NCI-H187 (cell line): ENCODE measurements at places on chromosomes 13 and 19.

DNA sequence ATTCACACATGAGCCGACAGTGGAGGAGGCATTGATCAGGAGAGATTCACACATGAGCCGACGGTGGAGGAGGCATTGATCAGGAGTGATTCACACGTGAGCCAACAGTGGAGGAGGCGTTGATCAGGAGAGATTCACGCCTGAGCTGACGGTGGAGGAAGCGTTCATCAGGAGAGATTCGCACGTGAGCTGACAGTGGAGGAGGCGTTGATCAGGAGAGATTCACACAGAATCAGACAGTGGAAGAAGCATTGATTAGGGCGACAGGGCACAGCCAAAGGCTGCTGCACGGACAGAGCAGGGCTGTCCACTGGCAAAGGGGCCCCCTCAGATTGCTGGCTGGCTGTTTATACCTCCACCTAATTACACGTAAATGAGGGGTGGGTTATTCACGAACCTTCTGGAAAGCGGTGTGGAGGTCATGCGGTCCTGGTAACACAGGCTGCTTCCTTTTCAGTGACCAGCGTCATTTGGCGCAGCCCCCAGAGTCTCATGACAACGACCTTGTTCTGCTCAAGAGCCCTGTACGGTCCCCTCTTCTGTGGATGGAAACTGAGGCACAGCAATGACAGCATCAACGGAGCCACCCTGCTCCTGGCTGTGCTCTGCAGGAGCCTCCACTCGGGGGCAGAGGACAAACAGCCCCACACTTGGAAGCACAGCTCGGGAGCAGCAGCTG is 50.6 kb upstream of the GAS6 start:
- no peak for DNase-seq

DNA sequence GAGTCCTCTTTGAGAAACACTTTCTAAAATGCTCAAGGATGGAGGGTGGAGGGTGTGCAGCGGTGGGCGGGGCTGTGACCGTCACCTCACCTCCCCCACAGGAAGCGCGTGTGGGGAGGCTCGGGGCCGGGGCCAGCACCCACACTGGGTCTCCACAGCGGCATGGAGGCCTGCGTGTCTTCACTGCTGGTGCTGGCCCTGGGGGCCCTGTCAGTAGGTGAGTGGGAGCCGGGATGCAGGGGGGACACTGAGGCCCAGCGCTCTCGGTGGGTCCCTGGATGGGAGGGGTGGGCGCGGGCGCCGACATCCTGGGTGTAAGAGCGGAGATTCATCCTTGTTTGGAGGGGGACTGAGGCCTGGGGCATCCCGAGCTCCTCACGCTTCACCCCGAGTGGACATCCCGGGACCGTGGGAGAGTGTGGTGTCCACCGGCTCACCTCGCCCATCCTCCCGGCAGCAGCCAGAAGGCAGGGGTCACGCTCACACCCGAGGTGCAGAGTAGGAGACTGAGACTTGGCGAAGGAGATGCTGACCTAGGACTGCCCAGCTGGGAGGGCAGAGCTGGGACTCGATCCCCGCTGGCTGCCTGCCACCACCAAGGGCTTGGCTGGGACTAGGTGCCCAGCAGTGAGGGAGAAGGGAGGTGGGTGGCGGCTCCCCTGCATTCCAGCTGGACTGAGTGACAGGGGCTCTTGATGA is at the start of gene GZMM:
GZMM (plus strand) TSS at position 144 of the 699 bp plus-strand sequence; CDS start at position 163, 19 bp downstream.
- no peak for DNase-seq

- DNase-seq, result no peak
Measured at GRCh38 chr19:18647807-18648206, 11.0 kb downstream of the KLHL26 start.

GRCh38 chr13:30845297-30846214 is 60.5 kb upstream of the MEDAG start:
- DNase-seq, result no peak

DNA sequence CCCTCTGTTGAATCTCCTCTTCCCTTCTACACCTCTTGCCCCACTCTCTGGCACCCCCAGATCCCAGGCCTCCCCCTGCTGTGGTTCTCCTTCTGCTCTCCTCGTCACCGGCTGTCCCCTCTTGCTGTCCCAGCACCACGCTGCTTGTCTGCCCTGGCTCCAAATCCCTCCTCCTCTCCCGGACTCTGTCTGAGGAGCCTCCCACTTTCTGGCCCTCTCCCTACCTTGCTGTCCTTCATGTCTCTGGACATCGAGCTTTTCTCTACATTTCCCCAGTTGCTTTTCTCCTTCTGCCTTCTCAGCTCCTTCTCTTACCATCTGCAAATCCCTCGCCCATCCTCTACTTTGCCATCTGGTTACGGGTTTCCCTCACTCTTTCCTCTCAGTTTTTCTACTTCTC is 1.2 kb downstream of the ZNF347 start:
- DNase-seq, result no peak
